ENCODE measurements at places on chromosomes 2 and 18.

GRCh38 chr2:64327510-64328414 lies 126.2 kb upstream of the LGALSL start:
- DNase-seq: no peak

GRCh38 chr2:178397002-178397605 lies 53.9 kb downstream of the PRKRA start:
- DNase-seq: no peak

- DNase-seq: no peak
Measured at GRCh38 chr2:8799004-8799403, 38.4 kb downstream of the KIDINS220 start.

DNA sequence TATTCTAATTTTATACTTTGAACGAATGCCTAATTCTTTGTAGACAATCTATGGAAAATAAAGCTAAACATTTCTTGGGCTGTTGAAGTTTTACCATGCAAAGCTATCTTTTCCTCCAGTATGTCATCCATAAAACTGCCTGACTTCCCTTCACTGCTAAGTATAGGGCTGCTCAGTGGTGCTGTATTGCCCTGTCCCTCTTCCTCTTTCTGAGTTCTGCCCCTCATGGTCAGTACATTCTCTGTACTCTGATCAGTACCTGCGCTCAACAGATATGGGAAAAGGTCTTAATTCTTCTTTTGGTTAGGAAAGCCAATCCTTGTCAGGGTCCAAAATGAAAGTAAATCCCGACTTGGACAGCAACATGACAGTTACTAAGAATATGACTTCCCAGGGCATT lies 321.9 kb downstream of the RAD51AP2 start:
- no peak for DNase-seq
